Activated B cell treated with CpG ODN at 0.5 μM for 24 hours (primary cell): ENCODE measurements at places on chromosomes 1 and 21.

GRCh38 chr1:7224644-7225043 is 439.4 kb downstream of the CAMTA1 start:
- H3K27me3 ChIP-seq: no peaks in the 10 kb centered on the region
- no peak for DNase-seq
- H3K4me1 ChIP-seq: no peaks in the 10 kb centered on the region
- H3K36me3 ChIP-seq: no peaks in the 10 kb centered on the region
- no peak overlapping the region for H3K27ac ChIP-seq

DNA sequence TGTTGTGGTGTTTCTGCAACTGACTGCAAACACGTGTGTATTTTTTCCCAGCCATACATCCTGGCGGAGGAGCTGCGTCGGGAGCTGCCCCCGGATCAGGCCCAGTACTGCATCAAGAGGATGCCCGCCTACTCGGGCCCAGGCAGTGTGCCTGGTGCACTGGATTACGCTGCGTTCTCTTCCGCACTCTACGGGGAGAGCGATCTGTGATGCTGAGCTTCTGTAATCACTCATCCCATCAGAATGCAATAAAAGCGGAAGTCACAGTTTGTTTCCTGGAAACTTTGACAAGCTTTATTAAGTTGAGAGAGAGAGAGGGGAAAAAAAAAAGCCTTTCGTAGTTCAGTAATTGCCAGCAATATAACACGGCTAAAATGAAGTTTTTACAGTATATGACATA is 32.7 kb upstream of the MTR start:
- H3K36me3 ChIP-seq: no peaks in the 10 kb centered on the region
- no peak for DNase-seq
- no peak overlapping the region for H3K27ac ChIP-seq
- H3K4me3 ChIP-seq: no peak overlapping the region
- H3K4me1 ChIP-seq: no peaks in the 10 kb centered on the region
- H3K27me3 ChIP-seq: peaks cover 7% of the 10 kb centered on the region

GRCh38 chr1:85363092-85363491 is 86.7 kb upstream of the BCL10 start:
- DNase-seq: no peak
- no peaks in the 10 kb centered on the region for H3K36me3 ChIP-seq
- H3K27me3 ChIP-seq: no peaks in the 10 kb centered on the region
- H3K4me3 ChIP-seq: no peak overlapping the region

GRCh38 chr1:82567348-82567747 is 766.6 kb downstream of the ADGRL2 start:
- H3K4me3 ChIP-seq: no peak overlapping the region
- no peak overlapping the region for H3K27ac ChIP-seq
- no peaks in the 10 kb centered on the region for H3K27me3 ChIP-seq
- H3K36me3 ChIP-seq: no peaks in the 10 kb centered on the region
- no peak for DNase-seq

DNA sequence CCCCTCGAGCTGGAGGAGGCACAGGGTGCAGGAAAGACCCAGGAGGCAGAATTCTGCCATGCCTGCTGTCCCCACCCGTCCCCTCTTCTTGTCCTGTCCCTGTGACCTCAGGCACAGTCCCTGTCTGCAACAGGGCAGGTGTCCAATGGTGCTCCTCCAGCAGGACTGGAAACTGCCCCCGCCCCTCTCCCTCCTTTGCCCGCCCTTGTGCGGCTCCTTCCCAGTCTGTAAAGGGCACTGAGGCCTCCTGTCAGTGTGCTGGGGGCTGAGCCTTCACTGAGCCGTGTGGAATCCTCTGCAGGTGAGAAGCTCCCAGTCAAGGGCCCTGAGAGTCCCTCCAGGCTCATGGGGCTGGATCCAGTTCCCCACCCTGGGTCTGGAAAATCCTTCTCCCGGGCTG is 28.9 kb downstream of the PRDM16 start:
- no peaks in the 10 kb centered on the region for H3K36me3 ChIP-seq
- peaks cover 7% of the 10 kb centered on the region for H3K27me3 ChIP-seq
- H3K4me1 ChIP-seq: no peaks in the 10 kb centered on the region
- H3K4me3 ChIP-seq: no peak overlapping the region
- H3K27ac ChIP-seq: no peak overlapping the region

DNA sequence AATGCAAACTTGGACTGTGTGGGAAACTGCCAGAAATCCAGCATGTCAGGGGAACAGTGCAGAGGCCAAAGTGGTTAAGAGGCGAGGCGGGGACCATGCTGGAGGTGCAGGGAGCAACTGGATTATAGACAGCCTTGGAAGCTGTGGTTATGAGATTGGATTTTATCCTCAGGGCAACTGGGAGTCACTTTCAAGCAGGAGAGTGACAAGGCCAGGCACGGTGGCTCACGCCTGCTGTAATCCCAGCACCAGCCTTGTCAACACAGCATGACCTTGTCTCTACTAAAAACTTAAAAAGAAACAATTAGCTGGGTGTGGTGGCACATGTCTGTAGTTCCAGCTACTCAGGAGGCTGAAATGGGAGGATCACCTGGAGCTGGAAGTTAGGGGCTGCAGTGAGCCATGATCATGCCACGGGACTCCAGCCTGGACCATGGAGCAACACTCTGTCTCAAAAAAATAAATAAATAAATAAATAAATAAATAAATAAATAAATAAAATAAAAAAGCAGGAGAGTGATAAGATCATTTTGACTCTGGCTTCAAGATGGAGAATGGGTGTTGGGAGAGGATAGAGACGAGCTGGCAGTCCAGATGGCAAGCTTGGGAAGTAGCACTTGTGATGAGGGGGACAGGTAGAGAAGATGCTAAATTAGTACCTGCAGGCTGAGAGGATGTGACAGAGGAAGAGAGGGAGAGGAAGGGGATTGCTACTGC is 3.5 kb downstream of the HAPLN2 start:
- H3K27ac ChIP-seq: peak overlapping the region; percentile 67
- H3K36me3 ChIP-seq: no peaks in the 10 kb centered on the region
- H3K27me3 ChIP-seq: peaks cover 42% of the 10 kb centered on the region
- DNase-seq: no peak
- H3K4me3 ChIP-seq: no peak overlapping the region

- no peaks in the 10 kb centered on the region for H3K36me3 ChIP-seq
- H3K4me3 ChIP-seq: no peak overlapping the region
- no peaks in the 10 kb centered on the region for H3K4me1 ChIP-seq
- no peak overlapping the region for H3K27ac ChIP-seq
- no peak for DNase-seq
- H3K27me3 ChIP-seq: peaks cover 4% of the 10 kb centered on the region
Observed at GRCh38 chr1:208108213-208108608, 136.0 kb downstream of the PLXNA2 start.

- peaks cover 27% of the 10 kb centered on the region for H3K27me3 ChIP-seq
- H3K36me3 ChIP-seq: no peaks in the 10 kb centered on the region
- no peaks in the 10 kb centered on the region for H3K4me1 ChIP-seq
- no peak overlapping the region for H3K27ac ChIP-seq
Observed at GRCh38 chr1:22398656-22399420, 52.8 kb upstream of the ZBTB40 start.

DNA sequence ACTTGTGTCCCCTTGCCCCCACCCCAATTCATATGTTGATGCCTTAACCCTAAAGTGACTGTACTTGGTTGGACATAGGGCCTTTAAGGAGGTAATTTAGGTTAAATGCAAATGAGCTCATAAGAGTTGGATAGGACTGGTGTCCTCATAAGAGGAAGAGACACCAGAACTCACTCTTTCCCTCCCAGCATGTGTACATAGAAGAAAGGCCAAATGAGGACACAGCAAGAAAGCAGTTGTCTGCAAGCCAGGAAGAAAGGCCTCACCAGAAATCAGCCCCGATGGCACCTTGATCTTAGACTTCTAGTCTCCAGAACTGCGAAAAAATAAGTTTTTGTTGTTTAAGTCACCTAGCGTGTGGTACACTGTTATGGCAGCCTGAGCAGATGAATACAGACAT is 45.5 kb downstream of the RAB3GAP2 start:
- H3K27ac ChIP-seq: peak overlapping the region; percentile 51
- H3K27me3 ChIP-seq: no peaks in the 10 kb centered on the region
- no peak for DNase-seq
- H3K4me1 ChIP-seq: peaks cover 63% of the 10 kb centered on the region
- H3K4me3 ChIP-seq: no peak overlapping the region

DNA sequence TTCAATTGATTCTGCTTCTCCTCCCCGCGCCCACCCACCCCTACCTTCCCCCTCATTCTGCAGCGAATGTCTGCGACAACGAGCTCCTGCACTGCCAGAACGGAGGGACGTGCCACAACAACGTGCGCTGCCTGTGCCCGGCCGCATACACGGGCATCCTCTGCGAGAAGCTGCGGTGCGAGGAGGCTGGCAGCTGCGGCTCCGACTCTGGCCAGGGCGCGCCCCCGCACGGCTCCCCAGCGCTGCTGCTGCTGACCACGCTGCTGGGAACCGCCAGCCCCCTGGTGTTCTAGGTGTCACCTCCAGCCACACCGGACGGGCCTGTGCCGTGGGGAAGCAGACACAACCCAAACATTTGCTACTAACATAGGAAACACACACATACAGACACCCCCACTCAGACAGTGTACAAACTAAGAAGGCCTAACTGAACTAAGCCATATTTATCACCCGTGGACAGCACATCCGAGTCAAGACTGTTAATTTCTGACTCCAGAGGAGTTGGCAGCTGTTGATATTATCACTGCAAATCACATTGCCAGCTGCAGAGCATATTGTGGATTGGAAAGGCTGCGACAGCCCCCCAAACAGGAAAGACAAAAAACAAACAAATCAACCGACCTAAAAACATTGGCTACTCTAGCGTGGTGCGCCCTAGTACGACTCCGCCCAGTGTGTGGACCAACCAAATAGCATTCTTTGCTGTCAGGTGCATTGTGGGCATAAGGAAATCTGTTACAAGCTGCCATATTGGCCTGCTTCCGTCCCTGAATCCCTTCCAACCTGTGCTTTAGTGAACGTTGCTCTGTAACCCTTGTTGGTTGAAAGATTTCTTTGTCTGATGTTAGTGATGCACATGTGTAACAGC is 339.9 kb downstream of the NTNG1 start:
- peak overlapping the region; percentile 54 for H3K27ac ChIP-seq
- H3K36me3 ChIP-seq: no peaks in the 10 kb centered on the region
- peak overlapping the region; percentile 73 for H3K4me3 ChIP-seq

DNA sequence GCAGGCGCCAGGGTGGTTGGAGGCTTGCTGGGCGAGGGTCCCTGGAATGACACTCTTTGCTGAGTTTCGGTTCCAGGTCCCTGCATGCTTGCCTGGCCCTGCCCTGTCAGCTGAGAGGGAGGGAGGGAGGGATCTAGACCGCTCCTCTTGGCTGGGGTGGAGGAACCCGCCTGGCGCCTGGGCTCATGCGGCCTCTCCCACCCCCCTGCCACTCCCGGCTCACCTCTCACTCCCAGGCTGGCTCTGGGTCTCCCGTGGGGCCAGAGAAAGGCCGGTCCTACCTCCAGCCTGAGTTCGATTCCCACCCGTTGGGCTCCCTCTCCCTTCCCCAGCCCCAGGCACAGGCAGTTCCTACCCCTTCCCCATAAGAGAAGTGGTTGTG is 19.0 kb upstream of the IFNLR1 start:
- no peaks in the 10 kb centered on the region for H3K27me3 ChIP-seq
- H3K27ac ChIP-seq: no peak overlapping the region
- no peak overlapping the region for H3K4me3 ChIP-seq
- H3K36me3 ChIP-seq: no peaks in the 10 kb centered on the region

DNA sequence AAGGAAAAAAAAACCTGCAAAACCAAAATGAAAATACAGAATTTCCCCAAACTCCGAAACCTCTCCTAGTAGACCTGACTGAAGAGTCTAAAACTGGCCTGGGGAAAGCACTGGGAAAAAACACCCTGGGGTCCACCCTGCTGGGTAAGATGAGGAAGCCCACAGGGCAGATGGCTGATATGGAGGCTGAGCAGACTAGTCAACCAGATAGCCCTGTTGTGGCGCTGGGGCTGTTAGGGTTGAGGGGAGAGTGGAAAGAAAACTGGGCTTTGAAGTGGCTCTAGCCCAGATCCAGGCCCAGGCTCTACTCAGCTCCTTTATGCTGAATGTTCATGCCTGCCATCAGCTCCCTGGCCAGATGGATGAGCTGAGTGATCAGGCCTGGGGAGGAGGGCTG is 6.8 kb upstream of the SLAMF1 start:
- H3K4me3 ChIP-seq: peak overlapping the region; percentile 65
- H3K4me1 ChIP-seq: peaks cover 92% of the 10 kb centered on the region
- peak overlapping the region; percentile 93 for H3K27ac ChIP-seq
- no peaks in the 10 kb centered on the region for H3K27me3 ChIP-seq
- no peak for DNase-seq
- H3K36me3 ChIP-seq: no peaks in the 10 kb centered on the region

DNA sequence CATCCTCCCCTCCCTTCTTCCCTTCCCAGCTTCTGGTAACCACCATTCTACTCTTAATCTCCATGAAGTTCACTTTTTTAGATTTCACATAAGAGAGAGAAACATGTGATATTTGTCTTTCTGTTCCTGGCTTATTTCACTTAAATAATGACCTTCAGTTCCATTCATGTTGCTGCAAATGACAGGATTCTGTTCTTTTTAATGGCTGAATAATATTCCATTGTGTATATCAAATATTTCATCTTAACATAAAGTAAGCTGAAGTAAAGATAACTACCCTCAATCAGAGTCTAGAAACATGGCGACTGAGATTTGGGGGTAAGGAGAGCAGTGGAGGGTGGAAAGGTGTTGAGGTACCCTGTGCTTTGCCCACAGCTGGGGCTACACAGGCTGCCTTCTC is 68.9 kb downstream of the RHOU start:
- no peak for DNase-seq
- H3K27ac ChIP-seq: no peak overlapping the region
- H3K36me3 ChIP-seq: no peaks in the 10 kb centered on the region
- peaks cover 5% of the 10 kb centered on the region for H3K4me1 ChIP-seq

DNA sequence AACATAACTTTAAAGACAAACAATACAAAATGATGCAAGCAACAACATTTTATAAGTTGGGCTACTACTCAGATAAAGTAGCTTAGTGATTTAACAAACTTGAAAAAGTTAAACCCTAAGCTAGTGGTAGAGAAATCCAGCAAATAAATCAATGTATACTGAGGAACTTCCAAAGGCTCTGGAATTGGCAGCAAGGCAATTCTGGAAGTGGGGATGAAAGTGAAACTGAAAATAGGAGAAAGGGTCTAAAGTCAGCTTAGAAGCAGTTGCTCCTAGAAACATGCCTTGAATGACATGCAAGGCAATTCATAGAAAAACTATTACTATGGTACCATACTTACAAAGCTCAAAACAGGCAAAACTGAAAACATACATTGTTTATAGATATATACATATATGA is 90.0 kb upstream of the CAMK1G start:
- H3K4me1 ChIP-seq: no peaks in the 10 kb centered on the region
- H3K27me3 ChIP-seq: no peaks in the 10 kb centered on the region
- no peak for DNase-seq
- H3K36me3 ChIP-seq: no peaks in the 10 kb centered on the region
- H3K4me3 ChIP-seq: no peak overlapping the region
- no peak overlapping the region for H3K27ac ChIP-seq
